ENCODE measurements at places on chromosomes 7 and 10.

GRCh38 chr10:34198953-34199352 is 616.1 kb downstream of the PARD3 start:
- no peak for DNase-seq

DNA sequence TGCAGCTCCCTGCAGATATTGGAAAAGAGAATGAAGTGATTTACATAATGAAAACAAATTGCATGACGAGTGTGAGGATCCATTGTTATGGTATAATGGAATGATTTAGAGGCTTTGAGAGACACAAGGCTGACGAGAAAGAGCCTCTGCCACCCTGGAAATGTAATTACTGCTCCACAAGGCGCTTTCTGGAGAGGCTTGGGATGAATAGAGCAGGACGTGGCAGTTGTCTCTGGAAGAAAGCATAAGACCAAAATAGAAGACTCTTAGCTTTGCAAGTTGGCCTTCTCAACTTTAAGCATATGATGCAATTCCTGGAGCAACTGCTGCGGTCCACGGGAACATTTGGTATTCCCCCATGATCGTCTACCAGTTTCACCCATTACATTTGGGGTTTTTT is 181.9 kb upstream of the TCF7L2 start:
- no peak for DNase-seq

DNA sequence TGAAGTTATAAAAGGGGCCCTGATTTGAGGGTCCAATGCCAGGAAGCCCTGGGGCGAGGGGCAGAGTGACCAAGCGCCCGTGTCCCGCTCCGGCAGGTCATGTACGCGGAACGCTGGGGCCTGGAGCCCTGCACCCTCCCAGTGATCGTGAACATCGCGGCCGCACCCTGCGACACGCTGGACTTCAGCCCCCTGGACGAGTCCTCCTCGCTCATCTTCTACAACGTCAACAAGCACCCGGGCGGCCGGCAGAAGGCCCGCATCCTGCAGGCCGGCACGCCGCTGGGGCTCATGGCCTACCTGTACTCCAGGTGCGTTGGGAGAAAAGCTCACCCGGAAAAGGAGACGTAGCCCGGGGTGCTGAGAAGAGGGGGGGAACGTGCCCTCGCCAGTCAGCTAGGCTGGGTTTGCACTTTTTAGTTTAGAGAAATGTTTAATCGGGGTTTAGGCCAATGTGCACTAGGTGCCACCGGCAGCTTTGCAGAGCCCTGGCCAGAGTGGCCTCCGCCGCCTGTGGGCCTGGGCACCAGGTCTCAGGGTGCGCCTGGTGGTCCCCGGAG is 22.9 kb upstream of the UTF1 start:
- no peak for DNase-seq

DNA sequence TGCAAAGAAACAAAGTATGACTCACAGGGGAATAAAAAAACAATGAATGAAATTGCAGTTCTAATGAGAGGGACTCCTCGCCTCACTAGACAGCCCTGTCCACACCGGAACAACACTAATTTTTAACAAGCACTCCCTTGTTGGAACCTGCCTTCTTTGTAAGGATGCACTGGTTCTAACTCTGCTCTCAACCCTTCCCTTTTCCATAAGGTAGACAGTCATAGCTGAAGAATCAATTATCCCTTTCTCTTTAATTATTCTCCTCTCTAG is 65.1 kb downstream of the TSPAN12 start:
- DNase-seq, result no peak

DNA sequence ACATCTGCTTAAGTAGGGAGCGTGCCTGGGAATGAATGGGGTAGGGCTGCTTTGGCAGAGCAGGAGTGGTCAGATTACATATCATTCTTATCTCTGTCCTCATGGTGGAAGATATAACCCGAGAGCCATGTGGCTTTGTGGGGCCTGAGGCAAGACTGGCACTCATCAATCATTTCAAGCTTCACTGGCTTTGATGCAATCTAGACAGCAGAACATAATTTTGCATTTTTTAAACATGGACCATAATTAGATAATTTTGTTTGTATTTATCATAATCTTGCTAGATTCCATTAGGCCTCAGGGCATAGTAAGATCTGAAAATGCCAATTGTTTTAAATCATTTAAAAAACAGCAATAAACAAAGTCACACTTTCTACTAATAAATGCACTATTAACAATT is 480.3 kb downstream of the NXPH1 start:
- no peak for DNase-seq

- DNase-seq, result no peak
Measured at GRCh38 chr7:13407911-13408310, 581.6 kb downstream of the ETV1 start.

DNA sequence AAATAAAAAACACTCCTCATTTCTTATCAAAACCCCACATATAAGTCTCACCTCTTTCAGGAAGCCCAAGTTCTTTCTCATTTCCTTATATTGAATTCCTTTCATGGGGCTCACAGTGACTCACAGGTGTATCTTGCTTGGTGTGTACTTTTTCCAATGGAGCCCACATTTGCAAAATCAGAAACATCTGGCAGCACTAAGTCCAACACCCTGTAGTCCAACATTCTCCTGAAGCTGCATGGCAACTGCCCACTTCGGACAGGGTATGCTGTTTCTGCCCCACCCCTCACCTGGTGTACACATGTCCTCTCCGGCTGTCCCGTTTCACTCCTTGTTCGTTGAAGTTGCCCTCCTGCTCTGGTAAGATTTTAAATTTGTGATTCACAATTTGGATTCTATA is 544.1 kb downstream of the SORCS3 start:
- no peak for DNase-seq

GRCh38 chr7:27249724-27250556 is 7.3 kb downstream of the EVX1 start:
- no peak for DNase-seq

DNA sequence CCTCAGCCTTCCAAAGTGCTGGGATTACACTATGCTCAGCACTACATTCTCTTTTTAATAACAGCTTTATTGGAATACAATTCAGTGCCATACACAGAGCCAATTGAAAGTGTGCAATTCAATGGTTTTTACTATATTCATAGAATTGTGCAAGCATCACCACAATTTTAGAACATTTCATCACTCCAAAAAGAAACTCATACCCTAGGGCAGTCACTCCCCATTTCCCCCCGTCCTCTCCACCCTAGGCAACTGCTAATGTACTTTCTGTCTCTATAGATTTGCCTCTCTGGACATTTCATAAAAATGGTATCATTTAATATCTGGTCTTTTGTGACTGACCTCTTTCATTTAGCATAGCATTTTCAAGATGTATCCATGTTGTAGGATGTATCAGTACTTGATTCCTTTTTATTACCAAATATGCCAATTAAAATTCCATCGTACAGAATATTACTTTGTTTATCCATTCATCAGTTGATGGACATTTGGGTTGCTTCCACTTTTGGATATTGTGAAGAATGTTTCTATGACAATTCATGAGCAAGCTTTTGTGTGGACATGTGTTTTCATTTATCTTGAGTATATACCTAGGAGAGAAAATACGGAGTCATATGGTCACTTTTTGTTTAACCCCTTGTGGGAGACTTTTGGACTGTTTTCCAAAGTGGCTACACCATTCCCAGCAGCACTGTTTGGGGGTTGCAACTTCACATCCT is 6.3 kb upstream of the XPNPEP1 start:
- no peak for DNase-seq

- DNase-seq, result no peak
Measured at GRCh38 chr10:7547206-7547605, 119.6 kb downstream of the ITIH5 start.

DNA sequence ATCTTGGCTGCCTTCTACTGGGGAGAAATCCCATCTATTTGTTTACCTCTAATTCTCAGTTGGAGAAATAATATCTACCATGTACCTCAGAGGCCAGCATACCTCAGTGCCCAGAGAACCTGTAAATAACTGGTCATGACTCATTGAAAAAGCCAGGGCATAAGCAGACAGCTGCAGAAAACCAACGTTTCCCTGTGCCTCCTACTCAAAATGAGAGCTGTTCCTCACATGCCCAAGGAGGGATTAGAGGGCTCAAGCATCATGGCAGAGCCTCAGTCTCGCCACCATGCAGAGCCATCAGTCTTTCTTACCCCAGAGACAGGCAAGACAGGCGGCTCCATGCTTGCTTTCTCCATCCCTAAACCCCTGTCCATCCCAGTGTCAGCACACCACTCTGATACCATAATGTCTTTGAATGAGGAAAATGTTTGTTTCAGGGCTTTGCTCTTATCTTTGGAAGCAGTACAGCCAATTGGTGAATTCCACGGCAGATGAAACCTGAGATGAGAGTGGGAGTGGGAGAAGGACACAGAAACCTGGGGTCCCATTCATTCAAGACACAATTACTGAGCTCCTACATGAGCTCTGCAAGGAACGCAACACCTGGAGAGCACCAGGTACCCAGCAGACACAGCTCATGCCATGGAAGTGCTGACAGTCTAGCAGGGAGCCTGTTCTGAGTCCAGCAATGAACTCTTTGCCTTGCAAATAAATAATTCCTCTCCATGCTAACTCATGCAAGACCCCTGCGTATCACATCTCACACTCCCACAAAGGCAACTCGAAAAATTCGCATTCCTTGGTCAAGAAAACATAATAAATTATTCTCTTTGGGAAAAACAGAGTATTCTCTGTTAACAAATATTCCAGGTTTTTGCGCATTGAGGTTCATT is 21.1 kb downstream of the PON1 start:
- DNase-seq, result no peak

DNA sequence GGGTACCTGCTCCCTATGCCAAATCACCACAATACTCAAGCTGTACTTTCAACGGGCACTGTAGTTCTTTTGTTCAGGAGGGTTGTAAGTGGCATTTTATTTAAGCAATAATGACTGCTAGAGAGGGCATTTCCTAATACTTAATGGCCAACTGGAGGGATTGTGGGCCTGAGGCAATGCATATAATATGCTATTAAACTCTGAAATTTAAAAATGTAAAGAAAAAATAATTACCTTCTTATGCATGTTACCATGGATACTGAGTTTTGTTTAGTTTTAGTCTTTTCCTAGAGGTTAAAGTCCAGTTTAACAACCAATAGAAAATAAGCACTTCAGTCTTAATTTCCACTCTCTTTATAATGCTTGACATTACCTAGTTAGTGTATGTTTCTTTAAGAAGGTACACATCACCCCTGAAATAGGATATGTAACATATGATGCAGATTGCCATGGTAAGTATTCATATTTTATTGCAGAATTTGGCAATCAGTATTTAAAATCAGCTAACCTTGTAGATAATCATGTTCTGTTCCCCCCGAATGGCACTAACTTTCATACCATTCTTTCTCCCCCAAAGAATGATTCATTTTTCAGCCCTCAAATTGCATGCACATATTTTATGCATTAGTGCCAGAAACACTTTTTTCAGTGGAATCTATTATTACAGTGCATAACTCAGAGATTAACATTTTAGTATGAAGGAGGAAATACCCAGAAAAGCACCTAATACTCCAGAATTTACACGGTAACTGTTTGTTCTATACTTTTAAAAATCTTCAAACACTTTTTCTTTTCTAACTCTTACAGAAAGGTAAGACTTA is 90.3 kb upstream of the ZNF438 start:
- DNase-seq, result no peak

GRCh38 chr7:40698214-40698920 is 563.6 kb downstream of the SUGCT start:
- no peak for DNase-seq

DNA sequence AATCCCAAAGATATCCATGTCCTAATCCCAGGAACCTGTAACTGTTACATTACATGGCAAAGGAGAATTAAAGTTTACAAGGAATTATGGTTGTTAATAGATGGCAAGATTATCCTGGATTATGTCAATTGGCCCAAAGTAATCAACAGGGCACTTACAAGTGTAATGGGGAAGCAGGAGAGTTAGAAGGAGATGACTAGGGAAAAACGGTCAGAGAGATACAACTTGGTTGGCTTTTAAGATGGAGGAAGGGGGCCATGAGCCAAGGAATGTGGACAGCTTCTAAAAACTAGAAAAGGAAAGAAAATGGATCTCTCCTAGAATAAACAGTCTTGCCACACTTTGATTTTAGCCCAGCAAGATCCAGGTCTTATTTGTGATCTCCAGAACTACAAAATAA is 3.3 kb downstream of the JMJD1C start:
- no peak for DNase-seq

- no peak for DNase-seq
Measured at GRCh38 chr10:91347529-91347928, 62.6 kb upstream of the HECTD2 start.

- peak; percentile 71 for DNase-seq
Measured at GRCh38 chr7:134632937-134633540, 13.6 kb upstream of the BPGM start.

DNA sequence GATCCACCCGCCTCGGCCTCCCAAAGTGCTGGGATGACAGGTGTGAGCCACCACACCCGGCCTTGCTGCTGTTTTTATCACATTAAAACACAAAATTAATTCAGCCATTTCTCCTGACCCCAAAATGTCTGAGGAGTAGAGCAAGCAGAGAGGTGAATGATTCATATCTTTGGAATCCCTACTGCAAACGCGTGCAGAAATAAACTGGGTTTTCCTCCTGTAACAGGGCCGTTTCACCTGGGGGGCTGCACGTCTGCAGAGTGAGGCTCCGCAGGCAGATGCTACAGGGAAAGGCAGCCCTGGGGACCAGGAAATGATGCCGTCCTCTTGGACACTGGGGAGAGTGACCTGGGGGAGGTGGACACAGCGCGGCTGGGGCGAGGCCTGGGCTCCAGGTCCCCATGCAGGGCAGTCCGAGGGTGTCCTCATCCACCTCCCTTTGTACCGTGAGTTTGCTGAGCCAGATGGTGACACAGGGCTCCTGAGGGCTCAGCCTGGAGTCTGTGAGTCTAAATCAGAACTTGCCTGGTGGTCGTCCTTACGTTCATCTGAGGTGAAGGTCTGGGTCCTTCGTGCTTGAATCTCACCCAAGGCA is 41.9 kb downstream of the PDGFA start:
- no peak for DNase-seq

- DNase-seq, result peak; percentile 33
Measured at GRCh38 chr7:155490697-155491628, 33.0 kb downstream of the EN2 start.

DNA sequence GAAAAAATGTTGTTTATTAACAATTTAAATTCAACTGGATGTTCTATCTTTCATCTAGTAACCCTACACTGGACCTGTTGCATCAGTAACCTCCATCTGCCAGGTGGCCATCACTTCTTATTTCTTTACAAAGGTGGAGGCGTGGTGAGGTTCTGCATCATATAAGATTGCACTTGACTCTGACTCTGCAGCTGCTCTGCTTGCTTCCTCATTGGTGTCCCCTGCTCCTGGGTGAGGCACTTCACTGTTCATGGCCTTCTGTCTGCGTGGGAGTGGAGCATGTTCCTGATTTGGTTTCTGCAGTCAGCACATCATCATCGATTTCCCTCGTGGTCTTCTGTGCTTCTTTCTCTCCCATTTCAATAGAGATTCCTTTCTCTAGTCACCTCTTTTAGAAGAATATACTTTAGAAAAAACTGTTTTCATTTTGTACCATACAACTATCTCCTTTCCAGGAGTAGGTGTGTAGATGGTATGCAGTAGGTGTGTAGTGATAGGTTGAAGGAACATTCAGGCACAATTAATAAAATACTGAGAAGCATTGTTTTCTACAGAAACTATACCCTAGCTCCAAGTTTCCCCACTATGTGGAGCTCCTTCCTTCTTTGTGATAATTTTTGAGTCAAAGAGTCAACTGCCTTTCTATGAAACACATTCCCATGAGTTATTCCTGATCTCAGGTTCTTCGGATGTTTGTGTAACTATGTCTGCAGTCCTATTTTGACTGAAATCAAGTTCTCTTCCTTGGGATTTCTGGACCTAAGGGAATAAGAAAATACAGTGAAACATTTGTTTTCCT is 231.7 kb upstream of the CNTNAP2 start:
- no peak for DNase-seq

GRCh38 chr7:77420986-77421672 is 5.0 kb upstream of the GSAP start:
- DNase-seq, result no peak

GRCh38 chr10:94316560-94316959 is 46.2 kb downstream of the NOC3L start:
- DNase-seq, result no peak
